KG1 (cell line): ENCODE measurements at places on chromosomes 6 and 20.

- DNase-seq: no peak
Measured at GRCh38 chr6:73642530-73642929, 11.3 kb downstream of the SLC17A5 start.

- DNase-seq: no peak
Measured at GRCh38 chr6:1855890-1856289, 246.2 kb downstream of the FOXC1 start.

GRCh38 chr6:36033935-36034334 lies 6.3 kb downstream of the MAPK14 start:
- no peak for DNase-seq

GRCh38 chr6:139343052-139343750 lies 31.2 kb downstream of the CITED2 start:
- DNase-seq: no peak

- no peak for DNase-seq
Measured at GRCh38 chr6:55868771-55869479, 6.5 kb downstream of the BMP5 start.

DNA sequence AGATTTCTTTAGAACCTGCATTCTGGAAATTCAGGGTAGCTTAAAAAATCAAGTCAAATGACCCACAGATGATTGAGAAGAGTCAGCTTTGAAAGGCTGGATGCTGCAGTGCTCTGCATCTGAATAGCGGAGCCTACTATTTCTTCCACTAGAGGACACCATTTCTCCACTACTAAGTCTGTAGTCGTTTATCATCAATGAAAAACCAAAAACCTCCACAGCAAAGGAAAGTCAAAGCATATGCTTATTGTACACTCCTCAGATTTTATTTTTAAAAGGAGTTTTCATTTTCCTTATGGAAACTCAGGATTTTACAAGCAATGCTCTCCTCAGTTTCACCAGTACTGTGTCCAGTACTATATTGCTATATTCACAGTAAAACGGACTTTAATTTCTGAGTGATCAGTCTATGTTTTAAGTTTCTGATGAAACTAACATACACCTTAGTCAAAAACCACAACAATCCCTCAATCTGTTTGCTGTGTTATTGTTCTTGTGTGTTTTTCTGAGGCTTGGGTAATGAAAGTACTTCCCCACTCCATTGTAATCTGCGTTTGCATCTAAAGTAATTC lies 50.5 kb upstream of the ENPP5 start:
- peak; percentile 15 for DNase-seq

- no peak for DNase-seq
Measured at GRCh38 chr20:48676795-48677460, 150.9 kb downstream of the PREX1 start.

GRCh38 chr6:137177611-137178010 lies 4.2 kb upstream of the IL22RA2 start:
- no peak for DNase-seq

- no peak for DNase-seq
Measured at GRCh38 chr6:44094403-44095242, 32.6 kb downstream of the MRPL14 start.

GRCh38 chr6:112480553-112480952 lies 133.4 kb downstream of the RFPL4B start:
- DNase-seq: no peak
